ENCODE measurements at places on chromosomes 5 and 9. TPM values are rescaled to one million over a fixed set of nuclear protein-coding genes. Genes with fewer than 3 reads are reported as not detected.

DNA sequence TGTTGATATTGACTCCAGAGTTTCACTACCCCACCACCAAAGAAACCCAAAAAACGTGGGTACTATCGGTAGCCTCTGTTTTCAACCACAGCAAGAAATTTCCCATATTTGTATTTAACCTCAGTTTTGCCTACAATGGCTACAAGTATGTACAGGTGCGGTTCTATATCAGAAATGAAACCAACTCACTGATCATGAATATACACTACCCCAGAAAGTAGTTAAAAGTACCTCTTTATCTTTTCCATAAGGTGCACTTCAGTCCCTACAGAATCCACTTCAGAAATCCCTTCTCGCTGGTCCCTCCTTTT, 140.6 kb upstream of the SLC12A2 start:
- DNase-seq, result no peak

GRCh38 chr9:94593459-94594345, at the start of gene FBP2:
Gene FBP2, minus strand, starts transcription at chr9:94593824. Its CDS starts 98 bp downstream, at chr9:94593726.
- no peak for DNase-seq

- DNase-seq, result no peak
Measured at GRCh38 chr5:100777680-100778300, 125.3 kb downstream of the ST8SIA4 start.

- no peak for DNase-seq
Measured at GRCh38 chr5:52502460-52502999, 285.2 kb upstream of the ITGA1 start.

Gene MLANA
- not detected for total RNA-seq

Gene GRPEL2
- 25.9 TPM for total RNA-seq
